ENCODE measurements at places on chromosomes 12 and 14. TPM values are rescaled to one million over a fixed set of nuclear protein-coding genes. Genes with fewer than 3 reads are reported as not detected.

CAPS2 gene
- 5.9 TPM for total RNA-seq

MUCL1 gene
- total RNA-seq = not detected

CLEC4A gene
- not detected for total RNA-seq

EXOC3L4 gene
- not detected for total RNA-seq

CARMIL3 gene
- 0.08 TPM for total RNA-seq

BIN2 gene
- not detected for total RNA-seq

KRR1 gene
- 13.5 TPM for total RNA-seq
